ENCODE measurements at places on chromosomes 13 and 19. TPM values are rescaled to one million over a fixed set of nuclear protein-coding genes. Genes with fewer than 3 reads are reported as not detected.

DNA sequence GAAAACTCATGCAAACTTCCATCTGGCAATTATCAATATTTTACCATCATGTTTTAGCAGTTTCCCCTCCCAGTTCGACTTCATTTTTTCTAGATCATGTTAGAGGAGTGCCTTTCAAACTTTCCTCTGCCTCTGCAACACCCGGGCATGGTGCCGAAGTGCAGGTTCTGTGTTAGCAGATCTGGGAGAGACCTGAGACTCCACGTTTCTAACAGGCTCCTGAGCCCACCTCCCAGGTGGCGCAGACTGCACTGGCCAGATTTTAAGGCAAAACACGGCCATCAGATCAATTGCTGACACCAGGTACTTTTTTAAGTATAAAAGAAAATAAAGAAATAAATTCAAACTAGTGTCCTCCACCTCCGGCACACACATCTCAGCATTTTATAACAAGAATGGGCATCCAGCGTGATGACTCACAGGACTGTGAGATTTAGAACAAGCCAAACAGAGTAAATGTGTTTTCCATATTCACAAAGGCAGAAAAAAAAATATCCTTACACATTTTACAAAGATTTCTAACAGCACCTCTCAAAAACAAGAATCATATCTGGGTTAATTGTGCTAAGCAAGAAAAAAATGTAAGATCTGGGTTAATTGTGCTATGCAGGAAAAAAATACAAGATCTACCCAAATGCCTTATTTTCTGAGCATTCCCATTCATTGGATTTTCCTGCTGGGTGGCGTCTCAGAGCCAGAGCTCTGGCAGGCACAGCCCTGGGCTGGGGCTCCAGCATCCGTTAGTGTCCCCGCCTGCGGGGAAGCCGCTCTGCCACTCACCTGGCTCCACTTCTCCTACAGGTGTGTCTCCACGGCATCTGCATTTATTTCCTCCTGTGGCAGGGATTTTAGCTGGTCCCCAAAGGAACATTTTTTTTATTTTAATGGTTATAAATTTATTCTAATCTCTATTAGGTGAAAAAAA, 127.9 kb upstream of the SOX1 start:
- peak; percentile 36 for DNase-seq
- H3K27ac ChIP-seq = no peak overlapping the region
- no peaks in the 10 kb centered on the region for H3K4me1 ChIP-seq
- H3K27me3 ChIP-seq = no peaks in the 10 kb centered on the region
- H3K36me3 ChIP-seq = no peaks in the 10 kb centered on the region

- H3K36me3 ChIP-seq = no peaks in the 10 kb centered on the region
- no peaks in the 10 kb centered on the region for H3K27me3 ChIP-seq
- no peak overlapping the region for H3K4me3 ChIP-seq
- DNase-seq = no peak
Measured at GRCh38 chr13:92487238-92487637, 739.4 kb upstream of the GPC6 start.

Gene STOML3
- total RNA-seq = not detected

DNA sequence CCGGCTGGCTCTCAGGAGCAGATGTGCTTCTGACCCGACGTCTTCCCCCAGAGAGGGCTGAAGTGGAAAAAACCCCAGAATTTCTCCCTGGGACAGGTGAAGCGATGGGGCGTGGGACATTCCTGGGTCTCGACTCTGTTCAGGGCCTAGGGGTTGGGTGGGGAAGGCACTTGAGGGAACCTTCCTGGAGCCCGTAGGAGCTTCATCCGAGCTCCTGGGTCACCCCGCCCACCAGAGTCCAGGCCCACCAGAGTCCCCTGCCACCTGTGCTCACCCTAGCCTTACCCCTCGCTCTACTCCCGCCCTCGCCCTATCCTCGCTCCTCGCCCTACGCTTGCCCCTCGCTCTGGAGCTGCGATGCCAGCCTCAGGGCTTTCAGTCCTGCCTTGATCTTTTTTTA, 23.2 kb downstream of the EPN1 start:
- DNase-seq = no peak
- H3K4me1 ChIP-seq = no peaks in the 10 kb centered on the region
- H3K4me3 ChIP-seq = no peak overlapping the region
- H3K36me3 ChIP-seq = peaks cover 41% of the 10 kb centered on the region

DNA sequence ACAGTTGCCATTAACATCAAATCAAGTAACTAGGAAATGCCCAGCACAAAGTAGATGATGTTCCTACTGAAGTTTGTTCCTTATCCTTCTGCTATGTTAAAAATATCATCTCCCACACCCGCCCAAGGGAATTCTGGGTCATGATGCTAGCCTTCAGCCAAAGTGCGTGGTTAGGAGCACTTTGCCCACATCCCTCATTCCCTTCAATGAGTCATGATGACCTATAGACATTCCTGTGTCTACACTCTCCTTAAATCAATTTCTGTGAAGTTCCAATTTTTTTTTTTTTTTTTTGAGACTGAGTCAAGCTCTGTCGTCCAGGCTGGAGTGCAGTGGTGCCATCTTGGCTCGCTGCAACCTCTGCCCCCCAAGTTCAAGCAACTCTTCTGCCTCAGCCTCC, 17.0 kb downstream of the RXFP2 start:
- no peak for DNase-seq
- H3K27me3 ChIP-seq = no peaks in the 10 kb centered on the region
- H3K4me1 ChIP-seq = no peaks in the 10 kb centered on the region
- H3K36me3 ChIP-seq = no peaks in the 10 kb centered on the region
- no peak overlapping the region for H3K27ac ChIP-seq
- H3K4me3 ChIP-seq = no peak overlapping the region

Gene MEIOSIN
- total RNA-seq = 0.90 TPM

Gene SYNGR4
- not detected for total RNA-seq

- no peaks in the 10 kb centered on the region for H3K27me3 ChIP-seq
- H3K4me1 ChIP-seq = no peaks in the 10 kb centered on the region
- H3K36me3 ChIP-seq = no peaks in the 10 kb centered on the region
- H3K27ac ChIP-seq = no peak overlapping the region
- DNase-seq = no peak
Measured at GRCh38 chr19:1169921-1170885, 3.9 kb downstream of the SBNO2 start.

GRCh38 chr19:35404879-35405622, 34.2 kb downstream of the GPR42 start:
- no peaks in the 10 kb centered on the region for H3K4me1 ChIP-seq
- no peak for DNase-seq
- H3K27ac ChIP-seq = no peak overlapping the region
- no peaks in the 10 kb centered on the region for H3K27me3 ChIP-seq
- H3K4me3 ChIP-seq = no peak overlapping the region

Gene ZIC2
- 0.08 TPM for total RNA-seq

Gene NOVA2
- 3.9 TPM for total RNA-seq

Gene CD33
- total RNA-seq = 2.3 TPM

- peaks cover 19% of the 10 kb centered on the region for H3K4me1 ChIP-seq
- H3K4me3 ChIP-seq = peak overlapping the region; percentile 73
- H3K27me3 ChIP-seq = no peaks in the 10 kb centered on the region
- peak overlapping the region; percentile 76 for H3K27ac ChIP-seq
- DNase-seq = no peak
Measured at GRCh38 chr13:24511816-24512196, 772 bp downstream of the PARP4 start.

- DNase-seq = no peak
- no peaks in the 10 kb centered on the region for H3K27me3 ChIP-seq
- no peaks in the 10 kb centered on the region for H3K36me3 ChIP-seq
- H3K27ac ChIP-seq = no peak overlapping the region
- no peaks in the 10 kb centered on the region for H3K4me1 ChIP-seq
Measured at GRCh38 chr13:36683701-36684100, 9.9 kb downstream of the SERTM1 start.

DNA sequence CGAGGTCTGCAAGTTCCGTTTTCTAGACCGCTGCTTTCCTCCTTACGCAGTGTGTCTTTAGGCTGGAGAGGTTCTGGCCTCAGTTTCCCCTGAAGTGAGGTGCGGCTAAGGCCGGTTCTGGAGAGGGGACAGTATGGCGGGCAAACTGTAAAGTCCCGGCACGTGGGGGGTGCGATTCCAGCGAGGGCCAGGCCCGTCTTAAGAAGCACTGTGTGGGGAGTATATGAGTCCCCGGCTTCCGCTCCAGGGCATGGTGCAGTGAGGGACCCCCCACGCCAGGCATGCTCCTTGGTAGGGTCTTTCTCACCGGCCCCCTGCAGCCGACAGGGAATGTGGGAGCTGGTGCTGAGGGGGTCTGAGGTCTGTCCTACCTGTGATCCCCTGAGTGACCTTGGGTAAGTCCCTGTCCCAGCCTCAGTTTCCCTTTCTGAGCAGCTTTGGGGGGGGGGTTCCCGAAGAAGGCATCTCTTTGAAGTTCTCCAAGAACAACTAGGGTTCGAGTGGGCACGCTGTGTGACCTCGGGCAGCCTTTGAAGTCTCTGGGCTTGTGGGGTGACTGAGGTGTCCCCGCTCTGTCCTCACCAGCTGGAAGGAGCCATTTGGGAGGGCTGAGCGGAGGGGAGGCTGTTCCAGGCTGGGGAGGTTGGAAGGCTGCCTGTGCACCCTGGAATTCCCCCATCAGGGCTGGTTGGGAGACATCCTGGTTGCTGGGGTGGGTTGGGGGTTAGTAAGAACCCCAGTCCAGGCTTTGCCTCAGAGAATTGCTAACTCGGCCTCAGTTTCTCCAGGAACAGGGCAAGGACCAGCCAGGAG, 1.5 kb downstream of the NFIC start:
- DNase-seq = no peak
- no peaks in the 10 kb centered on the region for H3K27me3 ChIP-seq

GRCh38 chr13:111964411-111965035, 102.4 kb upstream of the SOX1 start:
- DNase-seq = no peak
- H3K4me3 ChIP-seq = no peak overlapping the region
- no peaks in the 10 kb centered on the region for H3K36me3 ChIP-seq
- H3K27ac ChIP-seq = no peak overlapping the region
- H3K4me1 ChIP-seq = no peaks in the 10 kb centered on the region

Gene ZNF723
- not detected for total RNA-seq

DNA sequence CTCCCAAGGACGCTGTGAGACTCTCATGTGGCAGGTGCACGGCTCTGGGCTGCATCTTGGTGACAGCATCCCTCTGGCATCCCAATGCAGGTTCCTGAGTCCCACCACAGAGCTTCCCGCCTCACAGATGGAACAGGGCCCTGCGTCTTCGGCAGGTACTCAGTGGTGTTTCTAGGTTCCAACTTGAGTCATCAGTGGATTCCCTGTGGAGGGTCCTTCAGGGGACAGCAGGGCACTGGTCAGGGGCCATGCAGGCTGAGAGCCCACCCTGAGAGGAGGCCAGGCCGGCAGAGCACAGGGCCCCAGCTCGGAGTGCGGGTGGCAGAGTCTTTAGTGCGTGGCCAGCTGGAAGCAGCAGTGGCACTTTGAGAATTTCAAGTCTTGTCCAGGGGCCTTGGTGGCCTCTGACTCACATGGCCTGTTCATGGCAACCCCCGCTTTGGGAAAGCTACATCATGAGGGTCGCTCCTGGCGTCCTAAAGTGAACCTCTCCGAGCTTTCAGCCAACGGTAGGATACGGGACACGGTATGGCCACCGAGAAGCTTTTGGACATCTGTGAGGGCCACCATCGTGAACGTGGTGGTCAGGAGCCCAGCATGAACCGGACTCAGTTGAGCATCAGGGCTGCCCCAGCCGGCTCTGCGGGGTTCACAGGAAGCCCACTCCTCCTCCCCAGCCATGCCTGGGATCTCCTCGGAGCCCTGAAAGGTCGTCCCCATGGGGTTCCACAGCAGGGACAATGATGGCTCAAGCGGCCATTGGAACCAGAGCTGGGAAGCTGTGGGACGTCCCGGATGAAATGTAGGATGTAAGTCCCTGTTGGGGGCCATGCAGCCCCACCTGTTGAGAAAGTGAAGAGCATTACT, 72.0 kb upstream of the MCF2L start:
- no peaks in the 10 kb centered on the region for H3K27me3 ChIP-seq
- no peak overlapping the region for H3K4me3 ChIP-seq
- no peaks in the 10 kb centered on the region for H3K36me3 ChIP-seq
- no peak overlapping the region for H3K27ac ChIP-seq

DNA sequence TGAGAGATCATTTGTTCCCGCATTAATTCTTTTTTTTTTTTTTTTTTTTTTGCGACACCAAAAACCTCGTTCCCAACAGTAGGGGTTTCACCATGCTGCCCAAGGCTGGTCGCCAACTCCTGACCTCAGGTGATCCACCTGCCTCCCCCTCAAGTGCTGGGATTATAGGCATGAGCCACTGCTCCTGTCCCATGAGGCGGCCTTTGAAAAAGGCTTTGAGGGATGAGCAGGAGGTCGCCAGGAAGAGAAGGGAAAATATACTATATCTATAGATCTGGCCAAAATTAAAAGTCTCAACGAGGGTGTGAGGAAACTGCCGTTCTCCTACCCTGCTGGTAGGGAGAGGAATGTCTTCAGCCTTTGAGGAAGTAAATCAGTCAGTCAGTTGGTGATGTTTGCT, 26.2 kb downstream of the ZNF473 start:
- no peaks in the 10 kb centered on the region for H3K27me3 ChIP-seq
- DNase-seq = no peak
- H3K27ac ChIP-seq = no peak overlapping the region
- H3K4me3 ChIP-seq = no peak overlapping the region
- H3K4me1 ChIP-seq = peaks cover 14% of the 10 kb centered on the region
- peaks cover 3% of the 10 kb centered on the region for H3K36me3 ChIP-seq

Gene EXOC3L2
- total RNA-seq = 3.0 TPM

GRCh38 chr19:31113293-31113692, 235.9 kb downstream of the TSHZ3 start:
- no peak overlapping the region for H3K4me3 ChIP-seq
- no peak for DNase-seq
- no peak overlapping the region for H3K27ac ChIP-seq
- no peaks in the 10 kb centered on the region for H3K36me3 ChIP-seq

Gene SKA3
- 2.0 TPM for total RNA-seq

Gene METTL21C
- not detected for total RNA-seq

DNA sequence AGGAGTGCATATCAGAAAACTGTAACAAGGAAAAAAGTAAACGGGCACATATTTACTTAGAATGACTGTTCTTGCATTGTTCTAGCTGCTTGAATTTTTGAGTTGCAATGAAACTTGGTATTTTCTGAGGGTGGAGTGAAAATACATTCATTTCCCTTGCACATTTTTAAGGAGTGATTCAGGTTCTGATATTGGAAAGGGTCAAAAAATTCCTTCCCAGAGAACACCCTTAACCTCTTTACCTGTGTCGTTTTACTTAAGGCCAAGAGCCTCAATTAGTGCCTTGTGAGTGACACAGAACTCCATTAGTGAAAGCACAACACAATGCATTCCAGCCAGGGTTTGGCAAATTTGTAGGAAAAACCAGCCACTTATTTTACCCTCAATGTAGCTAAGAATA, 2.3 kb downstream of the ITGBL1 start:
- H3K4me1 ChIP-seq = no peaks in the 10 kb centered on the region
- no peak overlapping the region for H3K4me3 ChIP-seq

- H3K27me3 ChIP-seq = no peaks in the 10 kb centered on the region
- peaks cover 9% of the 10 kb centered on the region for H3K36me3 ChIP-seq
- no peaks in the 10 kb centered on the region for H3K4me1 ChIP-seq
Measured at GRCh38 chr19:44072543-44073401, 813 bp downstream of the ZNF284 start.

DNA sequence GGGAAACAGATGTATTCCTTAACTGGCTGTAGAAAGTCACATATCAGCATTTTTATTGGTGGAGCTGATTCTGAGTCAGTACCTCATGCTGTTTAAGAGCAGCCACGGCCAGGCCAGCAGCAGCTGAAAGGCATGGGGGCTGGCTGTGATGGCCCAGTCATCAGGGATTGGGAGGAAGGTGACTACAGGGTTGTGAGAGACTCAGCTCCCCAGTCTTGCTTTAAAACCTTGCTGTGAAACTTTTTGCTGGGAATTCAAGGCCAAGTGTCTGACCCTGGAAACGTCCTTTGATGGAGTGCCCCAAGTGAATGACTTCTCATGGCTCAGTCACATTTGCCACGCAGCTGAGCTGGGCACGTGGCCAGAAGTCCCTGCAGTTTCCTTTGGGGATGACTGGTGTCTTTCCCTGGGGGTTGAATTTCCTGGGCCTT, 39.1 kb upstream of the RNF113B start:
- no peak overlapping the region for H3K27ac ChIP-seq
- peaks cover 40% of the 10 kb centered on the region for H3K4me1 ChIP-seq
- no peak overlapping the region for H3K4me3 ChIP-seq
- no peak for DNase-seq

Data from right atrium auricular region (tissue), 2 donors.